ENCODE measurements at places on chromosomes 5 and 9.

- no peak for DNase-seq
Observed at GRCh38 chr5:112915831-112916230, 6.2 kb downstream of the REEP5 start.

- DNase-seq: no peak
Observed at GRCh38 chr9:93612052-93612795, 35.8 kb downstream of the PHF2 start.

DNA sequence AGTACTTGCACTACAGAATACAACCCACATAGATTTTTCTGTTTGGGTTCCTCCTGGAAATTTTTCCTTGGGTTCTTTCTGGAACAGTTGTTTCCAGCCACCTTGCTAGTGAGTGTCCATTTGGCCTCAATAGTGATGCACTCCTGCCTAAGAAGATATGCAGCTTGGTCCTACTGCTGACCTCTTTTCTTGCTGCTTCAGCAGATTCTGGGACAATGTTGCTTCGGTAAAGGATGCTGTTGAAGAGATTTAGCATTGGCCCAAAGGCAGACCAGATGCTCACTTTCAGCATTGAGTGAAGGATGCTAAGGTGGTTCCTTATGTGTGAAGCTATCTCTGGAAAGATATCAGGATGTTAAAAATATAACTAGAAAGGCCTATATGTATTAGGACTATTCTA, 86.2 kb upstream of the SMC5 start:
- no peak for DNase-seq

DNA sequence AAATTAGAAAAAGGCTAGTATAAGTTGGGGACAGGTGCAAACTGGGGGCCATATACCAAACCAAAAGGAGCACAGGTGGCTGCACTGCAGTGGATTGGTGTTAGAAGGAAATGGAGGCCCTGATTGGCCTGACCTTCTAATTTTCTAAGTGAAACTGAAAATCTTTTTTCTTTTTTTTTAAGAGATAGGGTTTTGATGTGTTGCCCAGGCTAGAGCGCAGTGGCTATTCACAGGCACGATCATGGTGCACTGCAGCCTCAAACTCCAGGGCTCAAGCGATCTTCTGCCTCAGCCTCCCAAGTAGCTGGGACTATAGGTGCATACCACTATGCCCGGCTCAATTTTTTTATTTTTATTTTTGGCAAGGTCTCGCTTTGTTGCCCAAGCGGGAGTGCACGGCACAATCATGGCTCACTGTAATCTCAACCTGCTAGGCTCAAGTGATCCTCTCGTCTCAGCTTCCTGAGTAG, 9.8 kb upstream of the CCDC69 start:
- no peak for DNase-seq

DNA sequence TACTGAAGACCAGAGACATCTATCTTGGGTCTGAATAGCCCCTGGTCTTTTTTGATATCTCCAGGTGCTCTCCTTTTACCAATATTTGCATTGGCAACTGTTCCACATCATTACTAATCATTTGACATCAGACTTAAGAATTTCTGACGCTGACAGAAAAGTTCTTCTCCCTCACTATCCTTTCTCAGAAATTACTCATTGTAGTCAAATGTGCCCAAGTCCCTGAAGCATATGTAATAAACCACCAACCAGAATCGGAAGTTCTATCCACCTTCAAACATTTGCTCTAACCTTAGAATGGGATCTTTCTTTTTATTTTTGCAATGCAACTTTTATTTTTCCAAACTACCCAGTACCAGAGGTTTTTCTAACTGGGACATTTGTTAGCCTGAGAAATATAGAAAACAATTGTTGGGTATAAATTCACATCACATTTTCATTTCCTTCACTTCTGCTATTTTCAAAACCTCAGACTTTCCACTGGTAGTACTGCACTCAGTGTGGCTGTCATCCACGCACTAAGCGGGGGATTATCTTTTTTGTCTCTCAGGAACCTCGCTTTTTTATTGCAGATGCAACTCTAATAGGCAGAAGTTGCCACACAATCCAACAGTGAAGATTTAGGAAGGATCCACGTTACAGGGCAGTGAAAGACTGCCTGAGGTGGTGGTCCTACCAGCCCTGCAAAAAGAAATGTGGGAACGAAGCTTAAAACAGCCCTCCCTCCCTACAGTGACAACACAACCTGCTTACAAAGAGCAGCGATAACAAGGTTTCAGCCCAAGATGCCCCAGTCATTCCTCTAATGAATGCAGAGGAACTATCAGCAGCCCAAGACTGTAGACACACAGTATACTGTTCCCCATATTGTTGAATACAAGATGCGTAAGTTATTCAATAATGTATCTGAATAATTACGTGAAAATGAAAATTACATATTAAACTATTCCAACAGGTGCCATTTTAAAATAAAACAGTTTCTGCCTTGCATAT, 201.2 kb downstream of the EBF1 start:
- no peak for DNase-seq

DNA sequence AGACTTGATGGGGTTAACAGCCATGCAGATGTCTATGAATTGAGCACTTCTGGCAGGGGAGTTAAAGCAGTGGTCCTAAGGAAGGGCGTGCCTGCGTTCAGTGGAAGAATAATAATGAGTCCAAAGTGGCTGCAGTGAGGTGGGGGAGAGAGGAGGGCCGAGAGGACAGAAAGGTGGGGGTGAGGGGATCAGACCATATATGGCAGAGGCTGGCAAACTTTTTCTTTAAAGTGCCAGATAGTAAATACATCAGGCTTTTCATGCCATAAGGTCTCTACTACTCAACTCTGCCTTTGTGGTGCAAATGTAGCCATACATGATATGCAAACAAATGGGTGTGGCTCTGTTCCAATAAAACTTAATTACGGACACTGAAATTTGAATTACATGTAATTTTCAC, 77.1 kb downstream of the STRBP start:
- no peak for DNase-seq

GRCh38 chr9:132163457-132163875, 1.6 kb downstream of the NTNG2 start:
- DNase-seq: no peak
